Activated CD4-positive, CD25-positive, alpha-beta regulatory T cell treated with anti-CD3 and anti-CD28 coated beads, Interleukin-2, amount 50 U/mL, for 72 hours (primary cell): ENCODE measurements at places on chromosomes 7 and 10.

DNA sequence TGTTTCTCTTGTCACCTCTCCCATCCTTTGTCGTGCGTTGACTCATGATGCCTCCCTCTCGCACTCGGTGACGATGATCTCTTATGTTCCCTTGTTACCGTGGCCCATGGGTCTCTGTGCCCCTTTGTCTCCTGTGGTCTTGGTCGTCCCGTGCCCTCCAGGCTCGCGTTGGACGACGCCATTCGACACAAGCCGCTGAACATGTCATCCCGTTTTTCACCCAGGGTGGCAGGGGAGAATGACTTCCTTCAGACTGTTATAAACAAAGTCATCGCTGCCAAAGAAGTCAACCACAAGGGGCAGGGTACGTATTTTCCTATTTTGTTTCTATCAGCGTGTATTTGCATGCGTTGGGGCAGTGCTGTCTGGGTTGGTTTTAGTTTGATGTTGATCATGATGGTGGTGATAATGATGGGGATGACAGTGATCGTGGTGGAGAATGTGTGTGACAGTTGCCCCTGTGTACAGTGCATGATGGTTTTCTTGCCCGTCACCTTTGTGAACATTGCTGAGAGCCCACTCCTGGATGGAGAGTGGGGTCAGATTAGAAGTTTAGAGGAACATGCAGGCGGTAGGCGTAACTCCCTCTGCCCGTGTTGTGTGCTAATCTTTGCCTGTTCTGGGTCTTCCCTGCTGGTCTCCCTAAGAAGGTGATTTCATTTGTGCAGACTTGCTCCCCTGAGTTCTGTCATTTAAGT, 107.0 kb downstream of the DOCK1 start:
- no peak for DNase-seq

- no peak for DNase-seq
Observed at GRCh38 chr7:18020138-18020715, 7.4 kb downstream of the PRPS1L1 start.

- no peak for DNase-seq
Observed at GRCh38 chr10:129328546-129328945, 138.5 kb upstream of the MGMT start.

DNA sequence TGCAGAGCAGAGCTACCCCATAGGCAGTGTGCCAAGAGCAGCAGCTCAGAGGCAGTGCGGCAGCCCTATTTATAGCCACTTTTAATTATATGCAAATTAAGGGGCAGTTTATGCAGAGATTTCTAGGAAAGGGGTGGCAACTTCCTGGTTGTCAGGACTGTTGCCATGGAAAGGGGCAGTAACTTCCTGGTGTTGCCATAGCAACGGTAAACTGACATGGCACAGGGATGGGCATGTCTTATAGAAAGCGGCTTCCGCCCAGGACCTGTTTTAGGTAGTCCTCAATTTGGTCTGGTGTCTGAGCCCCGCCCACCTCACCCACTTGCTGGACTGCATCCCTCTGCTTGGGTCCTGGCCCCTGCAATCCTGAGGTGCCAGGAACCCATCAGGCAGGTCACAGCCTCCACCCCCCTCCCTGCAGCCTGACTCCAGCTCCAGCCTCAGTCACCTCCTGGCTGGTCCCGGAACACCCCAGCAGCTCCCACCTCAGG, 115.8 kb downstream of the TMEM130 start:
- DNase-seq, result no peak

GRCh38 chr10:78658645-78659597, 409.8 kb upstream of the ZMIZ1 start:
- DNase-seq, result no peak

DNA sequence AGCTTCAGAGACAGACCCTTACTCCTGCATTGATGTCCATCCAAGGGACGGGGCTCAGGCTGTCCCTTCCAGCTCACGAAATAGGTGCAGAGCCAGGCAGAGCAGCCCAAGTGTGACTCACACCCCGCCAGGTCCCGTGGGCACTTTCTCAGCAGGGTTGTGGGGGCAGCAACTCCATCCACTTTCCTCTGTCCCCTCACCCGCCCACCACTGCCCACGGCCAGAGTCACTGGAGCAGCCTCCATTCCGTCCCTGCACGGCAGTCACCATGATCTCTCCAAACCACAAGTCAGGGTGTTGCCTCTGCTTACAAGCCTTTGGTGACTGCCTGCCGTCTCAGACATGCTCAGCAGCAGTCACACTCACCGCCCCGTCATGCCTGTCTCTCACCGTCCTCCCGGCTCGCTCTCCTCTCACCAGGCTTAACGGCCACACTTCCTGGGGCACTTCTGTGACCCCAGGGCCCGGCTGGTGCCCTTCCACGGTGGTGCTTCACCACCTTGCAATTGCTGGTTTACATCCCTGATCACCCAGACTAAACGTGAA, 39.3 kb downstream of the CALML3 start:
- DNase-seq, result peak; percentile 51

GRCh38 chr10:102628451-102628911, 15.8 kb upstream of the TRIM8 start:
- no peak for DNase-seq

GRCh38 chr10:58086144-58086762, 181.4 kb downstream of the IPMK start:
- DNase-seq, result no peak

- no peak for DNase-seq
Observed at GRCh38 chr10:64846700-64847099, 1325.5 kb downstream of the REEP3 start.

- no peak for DNase-seq
Observed at GRCh38 chr7:70679661-70680060, 452.3 kb upstream of the GALNT17 start.

DNA sequence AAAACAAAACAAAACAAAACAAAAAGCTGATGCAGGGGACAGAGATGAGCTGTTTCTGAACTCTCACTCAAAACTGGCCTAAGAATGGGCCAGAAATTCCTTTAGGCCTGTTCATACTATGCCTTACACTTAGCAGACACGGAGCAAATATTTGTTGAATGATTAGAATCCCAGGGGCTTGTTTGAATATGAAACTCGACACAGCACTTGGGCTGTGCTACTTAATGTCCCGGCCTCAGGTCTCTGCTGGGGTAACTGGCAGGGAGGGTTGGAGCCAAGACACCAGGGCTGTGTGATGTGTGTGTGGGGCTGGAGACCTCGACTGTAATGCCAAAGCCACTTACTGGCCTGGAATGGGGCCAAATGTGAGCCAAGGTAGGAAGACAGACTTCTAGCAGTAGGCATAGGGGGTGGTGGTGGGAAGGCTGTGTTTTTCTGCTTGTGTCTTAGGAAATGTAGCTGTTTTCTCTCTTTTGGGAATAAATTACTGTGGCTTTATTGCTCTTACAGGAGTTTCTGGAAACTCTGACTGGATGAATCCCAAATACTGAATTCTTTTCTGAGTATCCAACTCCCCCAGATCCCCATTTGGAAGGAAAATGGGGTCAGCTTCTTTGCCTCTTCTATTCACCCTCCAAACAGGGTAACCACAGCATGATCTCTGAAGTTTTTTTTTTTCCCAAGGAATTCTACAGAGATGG, 66.7 kb downstream of the EMX2 start:
- DNase-seq, result no peak

- DNase-seq, result no peak
Observed at GRCh38 chr10:71494980-71495381, 98.3 kb downstream of the CDH23 start.
